ENCODE measurements at places on chromosomes 4 and X.
A peak's percentile ranks its signal among the peaks of the same experiment; 100 is the strongest.

DNA sequence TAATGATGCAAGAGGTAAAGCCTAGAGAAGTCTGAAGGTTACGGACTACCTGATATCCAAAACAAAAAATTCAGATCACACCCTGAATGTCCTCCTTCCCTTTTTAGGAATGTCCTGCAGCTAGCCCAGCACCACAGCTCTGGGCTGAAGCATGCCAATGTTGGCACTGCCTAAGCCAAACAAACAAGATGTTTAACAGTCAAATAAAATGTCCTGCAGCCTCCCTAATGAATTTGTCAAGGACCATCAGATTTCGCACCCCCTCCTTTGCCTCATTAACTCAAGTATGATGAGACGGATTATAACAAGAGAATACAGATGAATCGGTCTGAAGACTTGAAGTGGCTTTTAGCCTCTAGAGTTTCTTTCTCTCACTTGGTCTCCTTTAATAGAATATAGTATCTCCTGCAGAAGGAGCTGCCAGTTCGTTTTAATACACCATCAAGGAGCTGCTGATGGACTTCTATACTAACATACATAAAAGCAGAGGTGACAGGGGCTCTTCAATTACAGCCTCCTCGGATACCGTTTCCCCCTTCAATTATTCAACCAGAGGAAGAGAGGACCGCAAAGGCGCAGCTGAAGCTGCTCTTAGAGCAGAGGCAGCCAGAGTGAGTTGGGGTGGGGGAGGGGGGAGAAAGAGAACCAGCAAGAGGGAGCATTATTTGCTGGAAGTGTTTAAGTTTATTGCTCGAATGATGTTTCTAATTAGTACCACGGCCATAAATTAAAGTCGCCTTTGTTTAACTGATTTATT is 3.0 kb upstream of the MAB21L2 start:
- DNase-seq, result peak; percentile 86

- no peak for DNase-seq
Observed at GRCh38 chr4:1099270-1099669, 14.1 kb downstream of the RNF212 start.

DNA sequence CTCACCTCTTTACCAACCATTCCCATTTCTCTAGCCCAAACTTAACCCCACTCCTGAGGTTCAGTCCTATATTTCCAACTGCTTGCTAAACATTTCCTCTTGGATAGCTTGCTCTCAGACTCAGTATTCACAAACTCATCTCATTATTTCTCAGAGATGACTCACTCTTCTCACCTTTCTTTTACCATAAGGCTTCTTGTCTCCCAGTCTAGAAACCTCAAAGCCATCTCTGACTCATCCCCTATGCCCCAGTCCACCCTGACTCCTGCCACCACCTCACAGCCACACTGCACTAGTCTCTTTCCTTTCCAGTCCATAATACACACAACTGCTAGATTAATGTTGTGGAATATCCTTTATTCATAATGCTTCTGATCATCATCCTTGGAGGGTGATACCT is 4.8 kb downstream of the FRMPD3 start:
- DNase-seq, result peak; percentile 19

- DNase-seq, result peak; percentile 18
Observed at GRCh38 chrX:36978886-36979285, 29.3 kb upstream of the FAM47C start.

GRCh38 chr4:62342346-62342745 is 1142.2 kb downstream of the ADGRL3 start:
- DNase-seq, result no peak

- DNase-seq, result no peak
Observed at GRCh38 chr4:73612032-73612431, 8.2 kb downstream of the RASSF6 start.

GRCh38 chr4:2462218-2462991 is 6.5 kb upstream of the RNF4 start:
- peak; percentile 63 for DNase-seq

- DNase-seq, result no peak
Observed at GRCh38 chr4:120839974-120840751, 82.4 kb downstream of the PRDM5 start.

- no peak for DNase-seq
Observed at GRCh38 chrX:121146059-121146628, 98.7 kb downstream of the GLUD2 start.

- peak; percentile 26 for DNase-seq
Observed at GRCh38 chrX:86148024-86148511, at the start of gene DACH2. Gene DACH2, plus strand, starts transcription at chrX:86148451.

DNA sequence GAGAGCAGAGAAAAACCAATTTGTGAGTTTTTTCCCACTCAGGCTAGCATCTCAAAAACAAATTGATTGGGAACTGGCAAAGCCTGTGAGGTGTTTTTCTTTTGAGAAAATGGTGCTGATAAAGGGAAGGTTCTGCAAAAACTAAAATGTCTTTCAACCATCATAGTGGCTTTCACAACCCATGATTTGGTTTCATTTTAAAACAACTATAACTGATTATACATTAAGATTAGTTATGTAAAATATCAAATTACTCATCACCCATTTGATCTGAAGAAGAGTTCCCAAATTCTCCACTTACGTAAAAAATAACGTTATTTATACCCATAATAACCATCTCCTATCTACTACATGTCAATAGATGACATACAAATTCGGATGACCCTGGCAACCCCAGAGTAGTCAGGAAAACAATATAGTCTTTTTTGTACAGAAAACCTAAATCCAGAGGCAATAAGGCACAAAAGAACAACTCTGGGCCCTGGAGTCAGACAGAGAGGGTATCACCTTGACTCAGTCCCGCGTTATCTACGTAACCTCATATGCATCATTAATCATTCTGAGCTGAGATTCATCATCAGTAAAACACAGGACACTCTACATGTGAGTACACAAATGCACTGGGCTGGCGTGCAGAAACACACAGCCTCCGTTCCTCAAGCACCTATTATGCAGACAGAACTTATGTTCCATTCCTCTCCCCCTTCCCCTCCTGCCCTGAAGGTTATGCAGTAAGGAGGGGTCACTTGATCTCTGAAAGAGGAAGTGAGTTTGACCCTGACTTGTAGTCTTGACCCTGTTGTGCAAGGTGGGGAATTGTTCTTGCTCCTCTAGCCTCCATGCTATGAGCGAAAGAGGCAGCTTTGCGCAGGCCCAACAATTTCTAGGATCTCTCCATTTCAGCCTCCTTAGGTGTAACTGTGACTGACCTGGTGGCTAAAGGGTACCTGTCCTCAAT is 82.2 kb downstream of the SLC9A7 start:
- DNase-seq, result no peak

DNA sequence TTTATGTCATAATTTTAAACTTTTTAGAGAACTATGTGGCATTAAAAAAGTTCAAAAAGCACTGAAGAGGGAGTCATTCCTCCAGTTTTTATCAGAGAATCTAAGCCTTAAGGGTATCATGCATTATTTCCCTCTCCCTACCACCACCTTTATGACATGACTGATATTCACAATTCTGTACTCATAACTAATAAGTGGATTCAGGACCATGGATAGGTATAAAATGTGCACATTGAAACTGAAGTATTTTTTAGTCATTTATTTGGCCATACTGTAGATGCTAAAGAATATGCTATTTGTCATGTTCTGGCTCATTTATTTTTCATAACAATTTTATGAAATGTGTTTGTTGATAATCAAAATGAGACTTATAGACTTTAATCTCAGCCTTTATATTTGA is 897.5 kb upstream of the AGA start:
- no peak for DNase-seq

DNA sequence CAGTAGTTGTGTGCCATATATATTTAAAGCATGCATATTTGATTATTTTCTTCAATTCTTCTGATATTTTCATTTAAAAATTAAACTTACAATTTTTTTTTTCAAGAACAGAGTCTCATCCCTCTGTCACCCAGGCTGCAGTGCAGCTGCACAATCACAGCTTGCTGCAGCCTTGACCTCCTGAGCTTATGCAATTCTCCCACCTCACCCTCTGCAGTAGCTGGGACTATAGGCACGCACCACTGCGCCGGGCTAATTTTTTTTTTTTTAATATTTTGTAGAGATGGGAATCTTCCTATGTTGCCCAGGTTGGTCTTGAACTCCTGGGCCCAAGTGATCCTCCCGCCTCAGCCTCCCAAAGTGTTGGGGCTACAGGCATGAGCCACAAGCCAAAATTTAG is 5.8 kb upstream of the DCLK2 start:
- DNase-seq, result no peak

DNA sequence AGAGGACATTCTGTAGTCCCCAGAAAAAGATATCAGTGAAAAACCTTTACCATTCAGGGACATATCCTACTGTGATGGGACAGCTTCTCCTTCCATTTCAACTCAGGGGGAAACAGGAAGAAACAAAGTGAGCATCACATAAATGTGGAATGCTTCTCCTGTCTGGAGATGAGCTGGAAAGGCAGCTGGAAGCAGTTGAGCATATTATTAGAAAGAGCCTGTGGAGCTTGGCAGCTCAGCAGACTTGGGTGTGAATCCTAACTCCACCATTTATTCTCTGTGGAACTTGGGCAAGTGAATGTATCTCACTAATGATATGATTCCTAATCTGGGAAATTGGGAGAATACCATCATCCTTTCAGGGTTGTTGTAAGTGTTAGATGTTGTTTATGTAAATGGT is 232.1 kb upstream of the F9 start:
- DNase-seq, result no peak

GRCh38 chrX:113473418-113473817 is 632.8 kb upstream of the AMOT start:
- DNase-seq, result no peak

- peak; percentile 40 for DNase-seq
Observed at GRCh38 chr4:101192244-101192643, 155.1 kb downstream of the PPP3CA start.

DNA sequence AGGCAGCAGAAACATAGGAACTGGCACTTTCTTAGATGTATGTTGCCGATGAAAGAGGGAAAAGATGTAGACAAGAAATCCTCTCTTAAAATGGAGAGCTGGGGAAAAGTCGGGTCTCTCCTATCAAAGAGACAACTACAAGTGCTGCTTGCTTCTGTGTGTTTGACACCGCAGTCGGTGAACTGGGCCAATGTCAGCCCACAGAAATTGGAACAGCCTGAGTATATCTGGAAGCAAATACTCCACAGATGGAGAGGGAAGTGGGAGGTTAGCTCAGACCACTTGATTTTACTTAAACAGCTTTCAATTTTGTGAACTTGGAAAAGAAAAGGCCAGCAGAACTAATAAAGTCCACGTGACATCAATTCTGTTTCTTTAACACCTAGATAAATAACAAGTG is 230.9 kb upstream of the FAT1 start:
- no peak for DNase-seq

GRCh38 chr4:159937595-159937994 is 834.7 kb downstream of the RAPGEF2 start:
- DNase-seq, result no peak

DNA sequence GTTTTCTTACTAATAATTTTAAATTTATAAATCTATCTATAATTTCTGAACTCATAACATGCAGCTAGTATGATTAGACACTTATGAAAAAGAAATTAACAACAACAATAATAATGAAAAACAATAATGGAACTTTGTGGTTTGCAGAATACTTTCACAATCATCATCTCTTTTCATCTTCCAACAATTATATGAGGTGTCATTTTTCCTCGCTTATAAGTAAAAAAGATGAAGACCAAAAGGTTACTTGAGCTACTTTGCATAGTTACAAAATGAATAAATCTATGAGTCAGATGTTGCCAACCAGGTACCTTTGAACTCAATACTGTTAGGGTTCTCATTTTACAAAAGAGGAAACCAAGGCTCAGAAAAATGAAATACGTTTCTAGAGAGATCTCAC is 98.5 kb upstream of the ELOVL6 start:
- DNase-seq, result no peak

GRCh38 chr4:168723020-168723419 is 226.2 kb downstream of the PALLD start:
- no peak for DNase-seq

DNA sequence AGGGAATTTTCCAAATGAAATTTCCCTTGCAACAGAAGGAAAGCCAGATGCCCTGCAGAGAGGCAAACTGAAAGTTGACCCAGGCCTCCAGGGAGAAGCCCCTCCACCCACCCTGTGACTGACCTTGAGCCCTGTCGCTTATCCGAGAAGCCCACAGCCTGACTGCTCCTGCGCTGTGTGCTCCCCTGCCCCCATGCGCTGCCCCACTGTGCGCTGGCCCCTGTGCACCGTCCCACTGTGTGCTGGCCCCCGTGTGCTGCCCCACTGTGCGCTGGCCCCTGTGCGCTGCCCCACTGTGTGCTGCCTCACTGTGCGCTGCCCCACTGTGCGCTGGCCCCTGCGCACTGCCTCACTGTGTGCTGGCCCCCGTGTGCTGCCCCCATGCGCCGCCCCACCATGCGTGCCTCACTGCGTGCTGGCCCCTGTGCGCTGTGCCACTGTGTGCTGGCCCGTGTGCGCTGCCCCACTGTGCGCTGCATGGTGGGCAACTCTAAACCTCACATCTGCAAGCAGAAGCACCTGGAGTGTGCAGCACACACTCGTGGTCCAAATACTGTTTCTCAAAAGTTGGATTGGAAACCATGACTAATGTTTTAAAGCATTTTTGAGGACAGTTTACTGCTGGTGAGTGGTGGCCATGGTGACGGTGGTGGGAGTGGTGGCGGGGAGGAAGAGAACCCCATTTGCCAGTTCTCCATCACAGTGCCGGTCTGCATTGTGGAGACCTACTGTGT is 8.3 kb upstream of the GRPEL1 start:
- no peak for DNase-seq

DNA sequence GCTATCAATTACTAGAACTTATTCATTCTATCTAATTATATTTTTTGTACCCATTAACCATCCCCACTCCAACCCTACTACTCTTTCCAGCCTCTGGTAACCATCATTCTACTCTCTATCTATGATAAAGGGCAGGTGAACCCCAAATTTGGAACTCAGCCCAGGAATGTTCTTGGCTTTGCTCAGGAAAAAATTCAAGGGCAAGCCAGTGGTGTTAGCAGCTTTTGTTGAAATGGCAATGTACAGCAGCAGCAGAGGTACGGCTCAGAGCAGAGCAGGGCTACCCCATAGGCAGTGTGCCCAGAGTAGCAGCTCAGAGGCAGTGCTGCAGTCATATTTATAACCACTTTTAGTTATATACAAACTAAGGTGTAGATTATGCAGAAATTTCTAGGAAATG is 138.2 kb downstream of the RNF150 start:
- peak; percentile 60 for DNase-seq

DNA sequence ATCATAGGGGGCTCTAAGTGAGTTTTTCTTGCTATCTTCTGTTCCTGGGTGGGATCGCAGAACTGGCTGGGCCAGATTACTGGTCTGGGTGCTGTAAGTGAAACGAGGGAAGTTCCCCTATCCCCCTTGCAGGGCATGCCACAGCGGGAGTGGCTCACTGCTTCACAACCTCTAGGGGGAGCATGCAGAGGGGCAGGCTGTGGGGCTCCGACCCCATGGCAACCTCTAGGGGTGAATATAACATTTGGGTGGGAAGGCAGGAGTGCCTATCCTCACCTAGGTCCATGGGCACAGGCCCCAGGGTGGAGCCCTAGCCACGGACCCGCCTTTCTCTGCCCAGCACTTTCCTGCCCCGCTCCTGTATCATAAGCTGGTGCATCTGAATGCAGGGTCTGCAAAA is 1.7 kb upstream of the RRAGB start:
- no peak for DNase-seq

GRCh38 chr4:123825596-123826291 is 429.1 kb downstream of the SPRY1 start:
- DNase-seq, result peak; percentile 92

All from amniotic epithelial cell (primary cell).